ENCODE measurements at places on chromosomes 1 and 21. TPM values are rescaled to one million over a fixed set of nuclear protein-coding genes. Genes with fewer than 3 reads are reported as not detected.

SH2D1B gene
- not detected for total RNA-seq

USH2A gene
- total RNA-seq = not detected

DNA sequence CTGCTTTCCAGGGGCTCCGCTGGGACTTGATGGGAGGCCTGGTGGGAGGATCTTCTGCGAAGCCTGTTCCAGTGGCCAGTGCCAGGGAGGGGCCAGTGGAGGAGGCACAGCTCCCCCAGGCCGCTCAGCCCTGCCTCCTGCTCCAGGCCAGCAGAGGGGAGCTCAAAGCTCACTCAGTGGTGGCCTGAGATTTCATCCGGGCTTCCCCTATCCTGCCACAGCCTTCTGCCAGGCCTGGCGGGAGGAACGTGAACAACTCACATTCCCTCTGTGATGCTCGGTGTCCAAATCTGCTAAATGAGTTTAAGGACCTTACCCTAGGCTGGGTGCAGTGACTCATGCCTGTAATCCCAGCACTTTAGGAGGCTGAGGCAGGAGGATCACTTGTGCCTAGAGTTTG lies 3.3 kb downstream of the CLCNKB start:
- H3K4me1 ChIP-seq = no peaks in the 10 kb centered on the region
- H3K27me3 ChIP-seq = peaks cover 9% of the 10 kb centered on the region
- DNase-seq = no peak
- H3K4me3 ChIP-seq = no peak overlapping the region
- H3K27ac ChIP-seq = no peak overlapping the region
- no peaks in the 10 kb centered on the region for H3K36me3 ChIP-seq

DNA sequence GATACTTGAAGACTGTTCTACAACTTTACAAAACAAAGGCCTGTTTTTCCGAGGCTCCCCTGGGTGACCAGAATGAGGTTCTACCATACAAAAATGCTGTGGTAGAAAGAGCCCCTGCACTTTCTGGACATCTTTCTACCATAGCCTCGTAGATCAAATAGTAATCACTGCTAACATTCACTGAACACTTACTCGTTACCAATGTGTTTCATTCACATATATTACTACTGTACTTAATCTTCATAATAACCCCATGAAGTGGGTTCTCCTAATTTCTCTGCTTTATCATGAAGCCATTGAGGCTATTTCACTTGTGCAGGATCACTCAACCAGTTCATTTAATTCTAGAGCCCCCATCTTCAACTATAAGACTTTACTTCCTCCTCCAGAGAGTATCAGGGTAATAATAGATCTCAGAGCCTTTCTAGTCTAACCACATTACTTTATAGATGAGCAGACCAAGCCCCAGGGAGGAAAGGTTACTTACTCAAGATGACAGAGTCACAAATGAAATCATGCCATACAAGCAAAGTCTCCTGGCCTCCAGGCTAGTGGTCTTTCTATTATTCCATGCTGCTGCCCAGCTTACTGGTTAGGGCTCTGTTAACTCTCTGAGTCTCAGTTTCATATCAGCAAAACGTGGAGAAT lies 46.7 kb upstream of the OSBPL9 start:
- peak overlapping the region; percentile 92 for H3K27ac ChIP-seq
- H3K36me3 ChIP-seq = no peaks in the 10 kb centered on the region
- no peak for DNase-seq
- peak overlapping the region; percentile 21 for H3K4me3 ChIP-seq

- peaks cover 27% of the 10 kb centered on the region for H3K27me3 ChIP-seq
- DNase-seq = no peak
- H3K4me1 ChIP-seq = peaks cover 25% of the 10 kb centered on the region
- no peaks in the 10 kb centered on the region for H3K36me3 ChIP-seq
Observed at GRCh38 chr1:15336866-15337265, 72.8 kb upstream of the EFHD2 start.

Data from activated CD4-positive, alpha-beta memory T cell treated with anti-CD3 and anti-CD28 coated beads, Interleukin-2, amount 10 ng/mL, durations not matched to agents 7 days and 5 days (primary cell).